Tibial nerve (tissue), 4 donors: ENCODE measurements at places on chromosomes 6 and 20.

DNA sequence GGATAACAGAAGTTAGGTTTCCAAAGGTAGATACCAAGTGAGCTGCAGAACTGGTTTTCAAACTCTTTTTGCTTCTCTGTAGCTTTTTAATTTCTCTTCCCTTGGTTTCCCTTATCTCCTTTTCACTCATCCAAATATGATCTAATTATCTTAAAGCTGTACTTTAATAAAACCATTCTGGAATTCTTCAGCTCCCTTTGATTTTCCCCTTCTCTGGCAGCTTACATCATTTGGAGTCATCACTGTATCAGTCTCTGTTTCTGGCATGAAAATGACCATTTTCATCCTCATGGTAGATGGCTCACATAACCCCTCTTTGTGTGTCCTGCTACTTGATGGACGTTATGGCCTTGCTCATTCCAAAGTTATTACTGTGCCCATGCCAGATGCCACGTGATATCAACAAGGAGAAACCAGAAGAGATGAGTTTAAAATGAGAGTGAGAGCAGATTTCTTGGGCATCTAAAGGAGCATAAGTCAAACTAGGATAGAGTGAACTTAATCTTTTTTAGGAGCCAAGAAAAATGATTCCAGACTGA, 620.2 kb downstream of the QKI start:
- no peak for DNase-seq

GRCh38 chr20:51487565-51488268, 54.8 kb downstream of the NFATC2 start:
- DNase-seq, result no peak

DNA sequence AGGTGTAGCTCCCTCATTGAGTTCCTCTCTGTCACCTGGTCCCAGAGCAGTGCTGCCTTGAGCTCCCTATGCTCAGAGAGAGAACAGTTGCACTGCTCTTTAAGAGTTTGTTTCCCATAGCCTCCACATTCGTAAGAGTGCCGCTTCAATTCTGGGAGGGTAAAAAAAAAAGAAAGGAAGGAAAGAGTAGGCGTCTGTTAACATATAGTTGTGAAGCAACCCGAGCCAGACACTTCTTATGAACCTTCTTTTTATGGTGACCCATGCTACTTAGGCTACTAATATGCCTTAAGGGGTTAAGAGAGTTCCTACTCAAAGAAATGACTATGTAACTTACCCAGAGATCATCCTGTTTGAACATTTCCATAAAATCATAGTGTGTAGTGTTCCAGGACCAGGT, 4.3 kb upstream of the ARG1 start:
- no peak for DNase-seq

- no peak for DNase-seq
These were observed at the start of gene IP6K3 for GRCh38 chr6:33746651-33747100. Gene IP6K3, minus strand, starts transcription at chr6:33746905. Its CDS starts 11,429 bp downstream, at chr6:33735476.

DNA sequence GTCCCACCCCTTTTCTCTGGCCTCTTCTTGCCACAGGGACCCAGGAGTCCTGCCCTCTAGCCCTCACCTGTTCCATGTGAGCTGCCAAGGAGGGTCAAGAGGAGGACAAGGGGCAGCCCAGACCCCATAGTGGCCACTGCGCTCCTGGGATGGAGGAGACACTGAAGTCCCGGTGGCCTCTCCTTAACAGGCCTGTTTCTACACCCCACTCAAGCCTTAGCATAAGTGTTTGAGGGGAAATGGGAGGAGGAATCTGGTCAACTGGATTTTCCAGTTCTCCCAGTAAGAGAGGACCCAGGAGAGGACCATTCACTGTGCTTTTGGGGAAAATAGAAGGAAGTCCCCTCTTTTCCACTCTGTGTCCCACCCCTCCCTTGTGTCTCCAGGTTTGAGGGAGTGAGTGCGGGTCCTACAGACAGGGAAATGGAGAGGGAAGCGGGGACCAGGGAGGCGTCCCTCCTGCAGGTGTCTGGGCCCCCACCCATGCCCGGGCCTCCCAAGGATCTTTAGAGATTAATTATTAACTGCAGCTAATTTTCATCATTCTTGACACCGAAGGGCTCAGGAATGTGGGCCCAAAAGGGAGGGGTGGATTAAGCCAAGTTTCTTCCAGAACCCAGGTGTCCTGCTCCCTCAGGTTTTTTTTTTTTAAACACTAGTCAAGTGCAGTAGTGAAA, at the start of gene SFTA2:
Gene SFTA2 (minus strand): TSS at position 202 of the 677 bp plus-strand sequence. CDS start 74 bp downstream, at position 128.
- DNase-seq, result no peak

DNA sequence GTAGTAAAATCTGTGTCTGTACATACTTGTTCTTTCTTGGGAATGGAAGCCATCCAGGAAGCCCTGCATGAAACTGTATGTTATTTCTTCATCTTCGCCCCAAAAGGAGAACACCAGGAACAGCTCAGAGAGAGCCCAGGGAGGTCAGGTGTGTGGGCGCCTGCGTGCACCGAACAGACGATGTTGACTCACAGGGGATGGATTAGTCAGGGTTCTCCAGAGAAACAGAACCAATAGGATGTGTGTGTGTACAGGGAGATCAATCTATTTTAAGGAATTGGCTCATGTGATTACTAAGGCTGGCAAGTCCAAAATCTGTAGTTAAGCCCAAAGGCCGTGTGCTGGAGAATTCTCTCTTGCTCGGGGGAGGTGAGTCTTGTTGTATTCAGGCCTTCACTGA, 45.7 kb downstream of the RNASET2 start:
- no peak for DNase-seq

- no peak for DNase-seq
These were observed 2.2 kb downstream of the ZNF512B start for GRCh38 chr20:63967330-63968135.

- no peak for DNase-seq
These were observed 631.1 kb downstream of the KIF16B start for GRCh38 chr20:15942130-15942529.

DNA sequence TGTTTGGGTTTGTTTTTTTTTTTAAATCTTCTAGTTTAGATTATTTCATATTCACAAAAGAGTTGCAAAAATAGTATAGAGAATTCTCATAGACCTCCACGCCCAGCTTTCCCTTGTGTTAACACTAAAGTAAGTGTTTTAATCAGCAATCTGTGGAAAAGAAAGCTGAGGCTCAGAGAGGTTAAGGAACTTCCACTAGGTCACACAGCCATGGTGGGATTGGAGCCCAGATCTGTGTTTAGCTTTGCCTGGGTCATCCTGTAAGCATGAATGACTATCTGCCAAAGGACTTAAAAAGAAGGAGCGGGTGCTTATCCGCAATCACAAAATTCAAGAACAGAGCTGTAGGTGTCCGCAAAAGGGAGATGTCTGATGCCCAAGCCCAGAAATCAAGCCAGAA, 60.5 kb downstream of the EDN3 start:
- no peak for DNase-seq

DNA sequence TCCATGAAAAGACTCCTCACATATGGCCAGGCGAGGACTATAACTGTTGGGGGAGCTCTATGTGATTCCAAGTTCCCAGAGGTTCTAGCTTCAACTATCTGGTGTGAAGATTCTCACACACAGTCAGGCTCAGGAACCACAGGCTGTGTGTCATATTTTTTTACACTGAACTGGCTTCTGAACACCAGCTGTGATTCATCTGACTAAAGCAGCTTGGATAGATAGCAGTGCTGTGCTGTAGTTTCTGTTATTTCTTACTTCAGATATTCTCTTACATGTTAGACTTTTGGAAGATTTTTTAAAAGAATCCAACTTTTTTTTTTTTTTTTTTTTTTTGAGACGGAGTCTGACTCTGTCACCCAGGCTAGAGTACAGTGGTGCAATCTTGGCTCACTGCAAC, 140.7 kb upstream of the MCHR2 start:
- DNase-seq, result no peak

GRCh38 chr20:34075647-34076046, 36.4 kb downstream of the EIF2S2 start:
- no peak for DNase-seq

DNA sequence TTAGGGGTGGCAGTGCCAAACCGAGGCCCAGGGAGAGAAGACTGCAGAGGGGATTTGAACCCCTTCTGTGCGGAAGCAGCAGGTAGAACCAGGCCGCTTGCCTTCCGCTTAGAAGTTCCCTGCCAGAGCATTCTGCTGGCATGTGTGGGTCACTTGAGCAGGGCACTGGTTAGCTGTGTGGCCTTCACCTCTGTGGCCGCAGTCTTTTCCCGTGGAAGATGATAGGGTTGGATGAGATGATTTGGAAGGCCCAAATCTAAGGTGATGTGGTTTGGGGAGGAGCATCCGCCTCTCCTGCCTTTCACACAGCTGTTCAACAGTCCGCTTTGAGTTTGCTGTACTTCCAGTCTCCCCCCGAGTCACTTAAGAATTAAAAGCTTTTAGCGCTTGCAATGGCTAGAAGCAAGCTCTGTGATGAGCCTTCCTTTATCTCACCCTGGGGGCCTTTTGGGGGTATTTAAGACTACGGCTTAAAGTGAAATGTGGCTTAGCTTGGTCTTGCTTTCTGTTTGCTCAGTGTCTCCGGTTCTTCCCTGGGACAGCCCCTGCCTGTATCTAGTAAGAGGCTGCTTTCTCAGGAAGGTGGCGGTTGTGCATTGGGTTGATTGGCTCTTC, 743 bp downstream of the CMTR1 start:
- DNase-seq, result no peak

- no peak for DNase-seq
These were observed 93.4 kb downstream of the THBS2 start for GRCh38 chr6:169160091-169160854.

DNA sequence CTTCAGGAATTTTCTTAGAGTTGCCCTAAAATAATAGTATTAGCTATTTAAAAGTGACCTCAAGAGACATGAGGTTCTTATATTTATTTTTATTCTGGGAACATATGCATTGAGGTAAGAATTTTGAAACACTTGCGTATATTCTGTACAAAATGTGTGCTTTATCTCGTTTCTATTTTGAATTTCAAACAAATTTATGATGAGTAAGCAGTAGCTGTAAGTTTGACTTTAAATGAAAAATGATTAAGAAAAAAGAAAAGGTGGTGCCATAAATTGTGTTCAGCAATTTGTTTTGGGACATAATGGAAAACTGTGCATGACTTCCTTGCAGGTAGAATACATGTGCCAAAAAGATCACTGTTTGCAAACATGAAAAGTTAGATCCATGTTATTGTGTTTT, 433.1 kb upstream of the PLCB4 start:
- DNase-seq, result no peak

DNA sequence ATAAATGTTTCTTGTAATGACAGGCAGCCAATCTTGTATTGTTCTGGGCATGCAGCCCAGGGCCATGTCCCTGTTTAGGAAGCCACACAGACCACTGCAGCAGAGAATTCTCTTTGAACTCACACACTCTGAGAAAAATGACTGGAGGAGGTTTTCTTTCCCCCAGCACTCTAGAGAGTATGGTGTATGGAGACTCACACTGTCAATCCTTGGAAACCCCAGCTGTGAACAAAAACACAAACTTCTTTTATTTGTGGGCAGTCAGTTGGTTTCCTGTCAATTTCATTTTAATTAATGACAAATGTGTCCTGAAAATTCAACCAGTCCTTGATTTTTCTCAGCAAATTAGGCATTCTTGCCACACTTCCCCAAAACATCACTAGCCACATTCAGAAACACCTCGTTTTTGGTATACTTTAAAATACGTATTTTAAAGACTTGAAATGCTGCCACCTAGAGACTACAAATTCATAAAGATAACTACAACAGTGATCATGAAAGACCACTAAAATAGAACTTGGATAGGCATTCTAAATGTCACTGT, 52.9 kb upstream of the UFL1 start:
- DNase-seq, result no peak

GRCh38 chr6:158086504-158087223, 81.4 kb downstream of the SERAC1 start:
- DNase-seq, result no peak
